ENCODE measurements at places on chromosomes 16 and 17.
A peak's percentile ranks its signal among the peaks of the same experiment; 100 is the strongest.

- no peak for DNase-seq
These were observed 21.5 kb downstream of the IFT140 start for GRCh38 chr16:1590366-1590765.

DNA sequence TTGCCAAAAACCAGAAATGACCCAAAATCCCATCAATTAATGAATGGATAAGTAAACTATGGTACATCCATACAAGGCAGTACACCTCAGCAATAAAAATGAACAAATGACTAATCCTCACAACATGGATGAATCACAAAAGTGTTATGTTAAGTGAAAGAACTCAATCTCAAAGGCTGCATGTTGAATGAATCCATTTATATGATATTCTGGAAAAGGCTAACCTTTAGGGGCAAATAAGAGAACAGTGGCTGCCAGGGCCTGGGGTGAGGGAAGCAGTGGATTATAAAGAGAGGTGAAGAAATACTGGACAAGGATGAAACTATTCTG lies 46.1 kb upstream of the MSI2 start:
- DNase-seq: no peak

GRCh38 chr16:83356266-83356665 lies 451.5 kb upstream of the HSBP1 start:
- no peak for DNase-seq

DNA sequence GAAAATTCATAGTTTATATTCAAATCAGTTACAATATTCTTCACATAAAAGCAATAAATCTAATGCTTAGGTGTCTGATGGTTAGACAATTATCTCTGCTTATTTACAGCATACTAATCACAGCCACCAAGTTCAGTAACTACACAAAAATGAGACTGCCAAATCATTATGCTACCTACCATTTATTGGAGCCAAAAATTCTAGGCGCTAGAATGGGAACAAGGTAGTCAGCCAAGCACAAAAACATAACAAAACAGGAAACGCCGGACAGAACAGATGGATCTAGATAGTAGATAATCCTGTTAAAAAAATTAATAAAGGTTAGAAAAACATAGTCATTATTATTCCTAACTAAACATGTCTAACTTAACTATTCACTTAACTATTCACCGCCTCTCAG lies 3.6 kb downstream of the ARL6IP1 start:
- DNase-seq: no peak

GRCh38 chr16:63787014-63787413 lies 1334.8 kb downstream of the CDH11 start:
- DNase-seq: no peak

DNA sequence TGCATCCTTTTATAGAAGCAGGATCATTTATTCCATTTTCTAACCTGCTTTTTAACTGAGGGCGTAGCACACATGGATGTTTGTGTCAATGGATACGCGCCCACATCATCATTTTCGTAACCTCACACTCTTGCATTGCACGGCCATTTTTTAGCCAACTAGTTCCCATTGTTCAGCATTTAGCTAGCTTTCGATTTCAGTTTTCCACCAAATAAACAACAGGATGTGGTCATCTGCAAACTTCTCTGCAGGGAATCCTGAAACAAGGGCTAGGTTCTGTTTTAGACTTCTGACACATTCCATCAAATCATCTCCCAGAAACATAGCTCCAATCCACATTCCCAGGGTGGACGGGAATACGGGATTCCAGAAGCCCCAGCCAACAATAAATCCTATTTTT lies 6.4 kb downstream of the CYB561 start:
- no peak for DNase-seq

- DNase-seq: no peak
These were observed 29.4 kb upstream of the GNA13 start for GRCh38 chr17:65085951-65086350.

GRCh38 chr16:30844671-30845449 lies 49.0 kb downstream of the BCL7C start:
- DNase-seq: peak; percentile 74

DNA sequence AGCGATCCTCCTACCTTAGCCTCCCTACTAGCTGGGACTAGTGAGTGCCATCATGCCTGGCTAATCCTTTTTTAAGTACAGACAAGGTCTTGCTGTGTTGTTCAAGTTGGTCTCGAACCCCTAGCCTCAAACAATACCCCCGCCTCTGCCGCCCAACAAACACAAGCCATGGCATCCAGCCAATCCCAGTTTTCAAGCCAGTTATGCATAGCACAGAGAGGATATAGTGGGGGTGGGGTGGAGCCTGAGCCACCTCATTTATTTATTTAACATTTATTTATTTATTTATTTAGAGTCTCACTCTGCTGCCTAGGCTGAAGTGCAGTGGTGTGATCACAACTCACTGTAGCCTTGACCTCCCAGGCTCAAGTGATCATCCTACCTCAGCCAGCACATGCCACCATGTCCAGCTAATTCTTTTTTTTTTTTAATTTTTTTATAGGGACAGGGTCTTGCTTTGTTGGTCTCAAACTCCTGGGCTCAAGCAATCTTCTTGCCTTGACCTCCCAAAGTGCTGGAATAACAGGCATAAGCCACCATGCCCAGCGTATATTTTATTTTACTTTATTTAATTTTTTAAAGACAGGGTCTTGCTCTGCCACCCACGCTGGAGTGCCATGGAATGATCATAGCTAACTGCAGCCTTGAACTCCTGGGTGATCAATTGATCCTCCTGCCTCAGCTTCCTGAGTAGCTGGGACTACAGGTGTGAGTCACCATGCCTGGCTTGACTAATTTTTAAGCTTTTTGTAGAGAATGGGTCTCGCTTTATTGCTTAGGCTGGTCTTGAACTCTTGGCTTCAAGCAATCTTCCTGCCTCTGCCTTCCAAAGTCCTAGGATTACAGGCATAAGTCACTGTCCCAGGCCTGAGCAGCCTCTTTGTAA lies 26.2 kb upstream of the KLHL11 start:
- no peak for DNase-seq

GRCh38 chr16:73192232-73192894 lies 144.4 kb upstream of the ZFHX3 start:
- no peak for DNase-seq

DNA sequence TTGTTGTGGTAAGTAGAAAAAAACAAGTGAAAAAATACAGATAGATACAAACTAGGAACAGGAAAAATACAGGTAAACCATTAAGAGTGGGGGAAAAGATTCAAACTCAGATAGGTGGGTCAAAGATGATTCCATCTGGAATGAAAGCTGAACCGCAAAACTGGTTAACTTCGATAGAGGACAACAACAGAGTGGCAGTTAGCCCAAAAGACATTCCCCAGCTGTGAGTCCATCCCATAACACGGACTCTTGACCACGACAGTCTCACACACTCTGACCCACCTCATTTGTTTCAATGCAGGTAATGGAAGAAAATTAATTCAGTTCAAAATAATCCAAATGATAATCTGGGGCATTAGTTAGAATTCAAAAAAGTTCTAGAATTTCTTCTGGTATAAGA lies 13.5 kb downstream of the ELAC2 start:
- DNase-seq: no peak

DNA sequence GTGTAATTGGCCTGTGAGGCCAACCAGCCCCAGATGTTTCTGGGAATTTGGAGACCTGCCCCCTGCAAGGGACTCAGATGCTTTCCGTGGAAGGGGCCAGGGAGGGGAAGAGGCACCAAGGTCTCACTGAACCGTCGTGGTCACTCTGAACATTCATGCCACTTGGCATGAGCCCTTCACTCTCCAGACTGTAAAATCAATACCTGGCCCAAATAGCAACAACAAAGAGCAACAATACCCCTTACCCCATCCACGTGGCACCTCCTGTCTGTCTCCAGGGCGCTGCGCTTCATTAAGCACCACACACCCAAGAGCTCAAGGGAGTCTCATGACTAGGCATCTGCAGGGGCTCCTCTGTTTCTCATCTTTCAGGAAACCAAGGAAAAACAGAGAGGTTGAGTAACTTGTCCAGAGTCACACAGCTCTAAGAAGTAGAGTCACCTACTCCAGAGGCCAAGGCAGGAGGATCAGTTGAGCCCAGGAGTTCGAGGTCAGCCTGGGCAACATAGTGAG lies 52.8 kb downstream of the SOCS1 start:
- no peak for DNase-seq

All from activated CD4-positive, CD25-positive, alpha-beta regulatory T cell treated with anti-CD3 and anti-CD28 coated beads, Interleukin-2, amount 50 U/mL, for 72 hours (primary cell).